Spinal cord (tissue), 10 donors: ENCODE measurements at places on chromosomes 5 and 9.

GRCh38 chr9:125446561-125447094 is 185.0 kb downstream of the GAPVD1 start:
- DNase-seq, result no peak

GRCh38 chr5:143436871-143437270 is 33.4 kb upstream of the NR3C1 start:
- DNase-seq, result no peak

- DNase-seq, result no peak
Measured at GRCh38 chr9:137783521-137783920, 94.1 kb upstream of the CACNA1B start.

GRCh38 chr5:106907979-106908378 is 762.8 kb downstream of the EFNA5 start:
- DNase-seq, result no peak

GRCh38 chr5:164518741-164519080 is 1013.3 kb downstream of the MAT2B start:
- DNase-seq, result no peak

DNA sequence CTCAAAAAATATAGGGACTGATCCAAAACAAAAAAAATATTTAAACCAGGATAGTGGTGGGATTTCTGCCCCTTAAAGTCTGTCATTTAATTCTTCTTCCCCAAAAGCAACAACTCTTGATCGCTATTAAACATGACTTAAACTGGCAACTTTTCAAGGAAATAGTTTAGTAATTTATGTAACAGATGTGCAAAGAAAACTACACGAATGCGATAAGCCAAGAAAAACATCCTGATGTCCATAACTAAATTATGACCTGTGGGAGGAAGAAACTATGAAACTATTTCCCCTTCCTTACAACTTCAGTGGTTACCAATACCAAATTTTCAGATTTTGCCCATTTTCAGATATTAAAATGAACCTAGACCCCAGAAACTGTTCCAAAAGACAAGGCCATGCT is 31.5 kb downstream of the CLINT1 start:
- no peak for DNase-seq

DNA sequence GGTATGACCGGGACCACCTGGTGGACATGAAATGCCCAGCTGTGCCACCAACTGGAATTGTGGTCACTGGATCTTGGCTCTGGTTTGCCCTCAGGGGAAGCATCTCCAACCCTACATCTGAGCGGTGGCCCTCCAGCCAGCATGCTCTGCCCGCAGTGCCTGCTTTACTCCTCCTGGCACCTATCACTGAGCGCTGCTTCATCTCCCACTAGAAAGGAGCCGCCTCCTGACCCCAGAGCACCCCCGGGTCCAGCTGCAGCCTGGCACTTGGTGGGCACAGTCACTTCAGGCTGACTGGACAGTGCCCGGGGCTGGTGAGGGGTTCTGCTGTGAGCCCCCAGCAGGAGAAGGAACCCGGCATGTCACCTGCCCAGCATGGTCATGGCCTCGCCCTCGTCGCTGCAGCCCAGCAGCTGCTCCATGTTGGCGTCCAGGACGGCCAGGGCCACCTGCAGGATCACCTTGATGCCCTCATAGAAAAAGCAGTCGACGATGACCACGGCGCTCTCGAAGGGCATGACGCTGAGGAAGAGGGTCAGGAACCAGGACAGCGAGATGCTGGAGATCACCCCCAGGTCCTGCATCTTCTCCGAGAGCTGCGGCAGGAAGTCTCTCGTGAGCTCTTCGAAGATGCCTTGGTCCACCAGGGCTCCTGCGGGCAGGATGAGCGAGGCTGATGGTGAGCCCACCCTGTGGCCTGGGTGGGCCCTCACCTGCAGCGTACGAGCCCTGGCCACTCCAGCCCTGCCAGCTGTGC is 16.1 kb upstream of the MRNIP start:
- DNase-seq, result no peak

DNA sequence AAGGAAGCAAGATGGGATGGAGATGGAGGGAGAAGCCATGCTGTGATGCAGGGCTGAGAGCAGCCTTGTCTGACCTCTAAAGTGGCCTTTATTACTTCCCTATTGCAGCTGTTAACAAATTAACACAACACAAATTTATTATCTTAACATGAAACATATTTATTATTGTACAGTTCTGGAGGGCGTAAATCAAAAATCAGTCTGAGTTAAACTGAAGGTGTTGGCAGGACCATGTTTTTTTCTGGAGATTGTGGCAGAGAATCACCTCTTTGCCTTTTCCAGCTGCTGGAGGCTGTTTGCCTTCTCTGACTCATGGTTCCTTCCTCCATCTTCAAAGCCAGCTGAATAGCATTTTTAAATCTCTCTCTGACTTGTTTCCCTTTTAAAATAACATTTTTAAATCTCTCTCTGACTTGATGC is 7.2 kb upstream of the MCC start:
- no peak for DNase-seq
